KBM-7 (cell line): ENCODE measurements at places on chromosomes 6 and 20.

DNA sequence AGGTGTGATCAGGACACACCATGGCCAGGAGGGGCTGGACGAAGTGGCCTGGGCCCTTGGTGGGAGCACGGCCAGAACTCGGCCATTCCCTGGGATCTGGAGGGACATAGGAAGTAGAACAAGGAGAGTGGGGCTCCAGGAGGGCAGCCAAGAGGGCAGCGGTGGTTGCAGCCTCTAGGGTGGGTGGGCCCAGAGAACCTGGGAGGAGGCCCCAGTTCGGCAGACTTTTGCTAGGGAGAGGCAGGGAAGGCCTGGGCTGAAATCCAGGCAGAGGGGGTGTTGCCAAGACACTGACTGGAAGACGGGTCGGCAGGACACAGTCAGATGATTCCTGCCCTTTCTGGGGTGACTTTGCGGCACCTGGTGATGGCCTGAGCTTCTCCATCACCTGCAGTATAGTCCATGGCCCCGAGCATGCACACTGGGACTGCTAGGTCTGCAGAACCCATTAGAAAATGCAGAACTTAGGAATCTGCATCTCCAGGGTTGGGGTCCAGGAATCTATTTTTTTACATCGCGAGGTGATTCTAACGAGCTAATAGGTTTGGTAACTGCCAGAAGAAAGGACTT lies 224.8 kb downstream of the SYNDIG1 start:
- DNase-seq: no peak

- DNase-seq: no peak
These were observed 25.9 kb downstream of the ECHDC1 start for GRCh38 chr6:127317388-127318128.

DNA sequence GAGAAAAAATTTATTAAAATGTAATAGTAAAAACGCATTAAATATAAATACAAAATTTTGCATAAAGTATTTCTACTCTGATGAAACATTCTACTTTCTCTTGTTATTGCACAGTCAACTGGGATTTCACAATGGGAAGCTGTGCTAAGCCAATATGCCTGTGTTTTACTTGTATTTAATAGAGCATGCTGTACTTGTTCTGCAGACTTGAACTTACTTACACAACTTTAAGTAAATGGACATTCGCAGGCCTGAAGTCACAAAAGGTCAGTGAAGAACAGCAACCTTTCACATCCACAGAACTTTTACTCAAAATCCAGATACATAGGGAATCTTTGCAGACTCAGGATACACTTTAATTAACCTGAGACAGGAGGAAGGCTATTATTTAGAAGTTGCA lies 409.5 kb downstream of the BTBD3 start:
- no peak for DNase-seq

DNA sequence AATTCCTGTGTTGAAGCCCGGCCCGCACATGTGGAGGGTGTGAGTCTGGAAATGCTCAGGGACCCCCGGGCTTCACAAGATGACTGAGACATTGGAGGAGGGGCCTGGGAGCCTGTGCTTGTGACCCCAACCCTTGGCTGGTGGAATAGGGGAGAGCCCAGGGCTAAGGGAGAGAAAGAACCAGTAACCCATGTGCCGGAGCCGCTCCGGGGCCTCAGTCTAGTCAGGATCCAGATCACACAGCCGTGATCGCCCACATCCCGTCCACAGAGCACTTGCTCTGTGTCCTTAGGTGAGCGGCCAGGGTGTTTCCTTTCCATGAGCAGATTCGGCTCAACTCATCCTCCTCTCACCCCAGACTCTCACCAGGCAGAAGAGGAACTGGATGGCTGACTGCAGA lies 152.3 kb upstream of the RPS6KA2 start:
- DNase-seq: no peak

DNA sequence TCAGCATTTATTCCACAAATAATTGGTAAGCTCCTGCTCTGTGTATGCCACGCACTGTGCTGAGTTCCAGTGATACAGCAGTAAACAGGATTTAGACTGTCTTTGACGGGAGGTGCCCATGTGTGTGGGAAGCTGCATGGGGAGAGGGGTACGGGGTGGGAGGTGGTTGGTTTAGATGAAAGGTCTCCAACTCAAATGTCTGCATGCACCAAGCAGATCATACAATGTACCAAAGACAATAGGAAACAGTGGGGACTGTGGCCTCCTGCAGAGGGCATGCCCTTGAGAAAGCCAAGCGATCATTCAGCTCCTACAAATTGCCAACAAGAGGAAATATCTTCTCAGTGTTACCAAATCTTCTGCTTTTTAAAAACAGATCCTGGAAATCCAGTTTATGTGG lies 36.1 kb downstream of the SLC22A2 start:
- DNase-seq: no peak

DNA sequence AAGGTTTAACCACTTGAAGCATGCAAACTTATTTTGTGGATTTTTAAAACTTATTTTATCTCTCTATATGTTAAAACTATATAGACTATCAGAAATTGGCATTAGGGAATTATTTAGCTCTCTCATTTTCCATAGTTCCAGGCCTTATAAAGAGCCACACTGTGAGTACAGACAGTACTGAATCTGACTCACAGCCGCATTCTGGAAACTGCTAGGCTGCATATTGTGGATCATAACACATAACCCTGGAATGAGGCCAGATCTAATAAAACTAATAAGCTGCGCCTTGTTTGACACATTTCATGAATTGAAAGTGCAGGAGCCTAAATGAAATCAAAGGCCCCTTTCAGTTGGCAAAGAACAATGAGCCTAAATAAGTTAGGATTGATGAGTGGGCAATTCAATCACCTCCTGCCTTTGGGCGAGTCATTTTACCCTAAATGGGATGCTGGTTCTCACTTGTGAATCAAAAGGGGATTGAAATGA lies 308.4 kb downstream of the PACRG start:
- DNase-seq: no peak

DNA sequence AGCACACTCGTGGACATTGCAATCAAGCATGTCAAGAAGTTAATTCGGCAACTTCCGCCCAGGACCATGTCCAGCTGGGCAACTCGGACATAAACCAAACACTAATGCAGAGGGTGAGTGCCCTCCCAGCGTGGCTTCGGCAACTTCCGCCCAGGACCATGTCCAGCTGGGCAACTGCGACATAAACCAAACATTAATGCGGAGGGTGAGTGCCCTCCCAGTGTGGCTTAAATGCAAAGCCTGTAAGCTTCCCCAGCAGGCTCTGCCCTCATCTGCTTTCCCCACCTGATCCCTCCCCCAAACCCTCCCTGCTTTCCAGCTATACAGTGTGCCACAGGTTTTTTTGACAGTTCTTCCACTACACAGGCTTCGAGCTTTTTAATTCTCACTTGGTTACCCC lies 143.4 kb downstream of the PXDC1 start:
- DNase-seq: no peak

GRCh38 chr20:1702855-1703254 lies 45.3 kb upstream of the SIRPG start:
- DNase-seq: no peak

GRCh38 chr6:153302133-153302532 lies 171.1 kb upstream of the RGS17 start:
- DNase-seq: no peak

DNA sequence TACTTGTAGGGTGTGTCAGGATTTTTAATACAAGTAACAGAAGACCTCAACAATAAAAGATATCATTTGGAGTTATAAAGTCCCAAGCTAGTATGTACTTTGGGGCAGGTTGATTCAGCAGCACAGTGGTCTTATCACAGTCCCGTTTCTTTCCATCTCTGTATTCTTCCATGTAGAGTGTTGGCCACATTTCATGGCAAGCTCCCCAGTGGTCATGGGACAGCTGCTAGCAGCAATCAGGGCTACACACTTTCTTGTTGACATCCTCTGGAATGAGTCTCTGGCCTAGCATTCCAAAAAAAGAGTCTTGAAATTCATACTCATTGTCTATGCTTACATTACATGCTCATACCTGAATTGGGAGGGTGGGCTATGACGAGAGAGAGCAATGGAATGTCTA lies 53.2 kb downstream of the SOBP start:
- no peak for DNase-seq

GRCh38 chr6:142637624-142638351 lies 307.2 kb downstream of the HIVEP2 start:
- DNase-seq: no peak

DNA sequence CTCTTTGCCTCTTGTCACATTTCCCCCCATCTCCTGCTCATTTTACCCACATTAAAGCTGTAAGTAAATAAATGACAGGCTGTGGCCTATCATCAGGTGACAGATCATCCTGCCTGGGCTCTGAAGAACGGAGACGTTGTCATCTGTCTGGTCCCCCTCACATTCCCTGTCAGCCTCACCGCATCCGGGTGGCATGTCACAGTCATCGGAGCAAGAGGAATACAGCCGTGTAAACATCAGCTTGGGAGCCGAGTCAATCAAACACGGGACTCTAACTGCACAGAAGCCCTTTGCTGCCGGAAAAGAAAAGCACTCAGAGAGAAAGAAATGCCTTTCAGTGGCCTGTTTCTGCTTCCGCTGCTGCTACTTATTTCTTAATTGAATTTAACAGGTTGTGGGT lies 371.9 kb upstream of the ID4 start:
- no peak for DNase-seq

GRCh38 chr20:44399446-44399845 lies 43.9 kb downstream of the HNF4A start:
- DNase-seq: no peak

GRCh38 chr20:33255005-33255404 lies 19.2 kb downstream of the BPIFA1 start:
- DNase-seq: no peak

DNA sequence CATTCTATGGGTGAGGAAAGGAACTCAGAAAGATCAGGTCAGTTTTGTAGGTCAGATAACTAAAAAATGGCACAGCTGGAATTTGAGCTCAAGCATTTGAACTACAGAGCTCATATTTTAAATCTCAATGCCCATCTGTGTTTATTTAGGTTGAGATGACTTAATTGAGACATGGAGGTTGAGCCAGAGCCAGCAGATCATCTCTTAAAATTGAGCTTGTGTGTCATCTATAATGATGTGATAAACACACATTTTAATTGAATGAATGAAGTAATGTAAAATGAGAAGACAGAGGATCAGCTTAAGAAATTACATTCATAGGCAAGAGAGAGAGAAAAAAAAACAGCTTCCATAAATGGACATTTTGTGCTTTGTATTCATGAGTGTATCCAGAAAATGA lies 3.7 kb downstream of the MANEA start:
- DNase-seq: no peak

GRCh38 chr20:6855796-6856195 lies 88.3 kb downstream of the BMP2 start:
- DNase-seq: peak; percentile 0

GRCh38 chr6:39206250-39206721 lies 23.0 kb downstream of the KCNK5 start:
- no peak for DNase-seq

GRCh38 chr6:143293523-143293922 lies 157.0 kb downstream of the ADAT2 start:
- no peak for DNase-seq

GRCh38 chr20:295804-296203 lies 1.6 kb upstream of the ZCCHC3 start:
- DNase-seq: no peak

GRCh38 chr20:44734938-44735337 lies 10.7 kb upstream of the KCNK15 start:
- no peak for DNase-seq

DNA sequence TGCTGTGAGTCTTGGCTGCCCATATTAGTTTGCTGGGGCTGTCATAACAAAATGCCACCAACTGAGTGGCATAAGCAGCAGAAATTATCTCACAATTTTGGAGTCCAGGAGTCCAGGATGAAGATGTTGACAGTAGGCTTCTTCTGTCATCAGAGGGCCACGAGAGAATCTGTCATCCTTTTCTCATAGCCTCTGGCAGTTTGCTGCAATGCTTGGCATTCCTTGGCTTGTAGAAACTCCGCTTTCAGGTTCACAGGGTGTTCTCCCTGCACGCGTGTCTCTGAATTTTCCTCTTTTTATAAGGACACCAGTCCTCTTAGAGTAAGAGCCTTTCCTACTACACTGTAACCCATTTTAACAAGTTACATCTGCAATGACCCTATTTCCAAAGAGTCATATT lies 838.4 kb downstream of the TFAP2A start:
- DNase-seq: no peak

- DNase-seq: no peak
These were observed 447.7 kb upstream of the CDH4 start for GRCh38 chr20:60804240-60804917.

- DNase-seq: no peak
These were observed 6.5 kb downstream of the OCSTAMP start for GRCh38 chr20:46543959-46544358.

DNA sequence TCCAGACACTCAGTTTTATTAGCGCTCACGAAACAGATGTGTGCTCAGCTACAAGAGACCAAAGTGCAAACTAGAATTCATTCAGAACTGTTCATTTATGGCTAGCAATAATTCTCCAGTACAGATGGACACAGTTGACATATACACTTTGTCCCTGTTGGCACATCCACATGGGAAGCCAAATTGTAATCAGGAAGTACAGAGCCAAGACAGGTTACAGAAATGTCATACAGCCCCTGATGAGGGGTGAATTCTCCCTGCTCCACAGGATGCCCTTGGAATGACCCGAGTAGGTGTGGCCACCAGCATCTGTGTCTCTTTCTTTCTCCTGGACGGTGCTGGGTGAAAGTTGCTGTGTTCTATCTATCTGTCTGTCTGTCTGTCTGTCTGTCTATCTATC lies 7.6 kb downstream of the DHX35 start:
- DNase-seq: no peak

DNA sequence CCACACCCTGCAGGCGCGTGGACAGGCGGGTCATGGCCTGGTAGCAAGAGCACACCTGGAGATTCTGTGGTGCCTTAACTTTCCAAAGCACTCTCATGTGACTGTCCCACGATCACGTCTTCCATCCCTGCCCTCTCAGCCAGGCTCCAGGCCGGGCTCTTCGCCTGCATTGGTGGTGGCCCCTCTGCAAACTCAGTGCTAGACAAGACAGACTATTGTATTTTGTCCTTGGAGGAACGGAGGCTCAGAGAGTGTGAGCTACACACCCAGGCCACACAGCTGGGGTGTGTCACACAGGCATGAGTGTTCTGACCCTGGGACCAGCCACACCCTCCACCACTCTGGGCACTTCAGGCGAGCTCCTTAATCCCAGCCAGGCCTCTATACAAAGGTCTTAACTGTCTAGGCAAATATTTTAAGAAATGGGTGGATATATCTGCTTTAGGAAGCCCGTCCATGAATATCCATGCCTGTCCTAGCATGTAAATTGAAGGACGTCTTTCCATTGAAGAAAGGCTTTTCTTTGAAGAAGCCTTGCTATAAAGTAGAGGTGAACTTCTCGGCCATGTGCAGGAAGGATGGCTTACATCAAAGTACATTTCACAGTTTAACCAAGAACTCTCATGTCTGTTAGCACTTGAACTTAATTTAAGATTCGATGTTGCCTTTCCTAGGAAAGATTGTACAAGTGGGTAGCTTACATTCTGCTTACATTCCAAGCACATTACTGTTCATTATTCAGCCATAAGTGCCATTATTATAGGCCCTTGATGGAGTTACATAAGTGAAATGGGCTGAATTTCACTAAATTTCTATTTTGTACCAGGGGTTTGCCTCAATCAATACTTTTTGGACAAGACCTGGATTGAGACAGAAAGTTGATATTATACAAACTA lies 263.9 kb downstream of the DLL1 start:
- DNase-seq: no peak

GRCh38 chr6:25997921-25998320 lies 35.3 kb downstream of the TRIM38 start:
- no peak for DNase-seq
